ENCODE measurements at places on chromosomes 3 and 15.

- DNase-seq: no peak
Observed at GRCh38 chr3:116285781-116286421, 159.4 kb downstream of the LSAMP start.

- DNase-seq: no peak
Observed at GRCh38 chr15:65072027-65072426, 4.2 kb upstream of the RASL12 start.

GRCh38 chr15:58064082-58064979 is 1.2 kb downstream of the ALDH1A2 start:
- DNase-seq: no peak

- DNase-seq: no peak
Observed at GRCh38 chr3:52529376-52530333, 4.0 kb downstream of the NT5DC2 start.

DNA sequence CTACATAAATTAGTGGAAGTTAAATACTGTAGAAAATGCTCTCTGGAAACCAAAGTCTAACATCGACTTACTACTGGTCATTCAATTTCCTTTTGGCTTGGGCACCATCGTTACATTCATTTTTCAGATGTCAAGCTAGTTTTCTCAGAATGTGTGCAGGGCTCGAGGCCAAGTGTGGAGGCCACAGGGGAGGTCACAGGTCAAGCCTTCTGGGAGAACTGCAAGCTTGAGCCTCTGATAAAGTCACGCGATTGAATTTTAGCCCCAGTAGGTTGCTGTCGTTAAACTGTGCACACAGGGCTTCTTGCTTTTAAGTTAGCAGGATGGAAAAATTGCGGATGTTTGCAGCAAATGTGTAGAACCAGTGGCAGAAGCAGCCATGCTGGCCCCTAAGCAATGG is 182.2 kb downstream of the APBA2 start:
- no peak for DNase-seq

GRCh38 chr3:125479091-125479490 is 40.9 kb downstream of the SNX4 start:
- no peak for DNase-seq

DNA sequence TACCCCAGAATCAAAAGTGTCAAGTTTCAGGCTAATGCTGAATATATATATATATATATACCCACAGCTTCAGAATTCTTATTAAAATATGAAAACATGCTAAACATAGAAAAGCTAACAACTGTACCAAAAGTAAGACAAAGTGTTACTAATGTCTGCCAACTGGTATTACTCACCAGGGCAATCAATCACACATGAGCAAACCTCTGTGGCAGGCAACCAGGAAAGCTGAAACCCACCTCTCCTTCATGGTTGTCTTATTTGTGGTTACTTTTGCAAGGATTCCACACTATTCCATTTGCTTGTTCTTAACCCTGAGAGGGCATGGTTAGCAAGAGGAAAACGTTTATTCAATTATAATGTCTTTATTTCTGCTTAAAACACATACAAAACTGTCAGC is 512.3 kb upstream of the MDFIC2 start:
- no peak for DNase-seq

GRCh38 chr15:55118344-55118870 is 78.3 kb downstream of the RSL24D1 start:
- DNase-seq: no peak

DNA sequence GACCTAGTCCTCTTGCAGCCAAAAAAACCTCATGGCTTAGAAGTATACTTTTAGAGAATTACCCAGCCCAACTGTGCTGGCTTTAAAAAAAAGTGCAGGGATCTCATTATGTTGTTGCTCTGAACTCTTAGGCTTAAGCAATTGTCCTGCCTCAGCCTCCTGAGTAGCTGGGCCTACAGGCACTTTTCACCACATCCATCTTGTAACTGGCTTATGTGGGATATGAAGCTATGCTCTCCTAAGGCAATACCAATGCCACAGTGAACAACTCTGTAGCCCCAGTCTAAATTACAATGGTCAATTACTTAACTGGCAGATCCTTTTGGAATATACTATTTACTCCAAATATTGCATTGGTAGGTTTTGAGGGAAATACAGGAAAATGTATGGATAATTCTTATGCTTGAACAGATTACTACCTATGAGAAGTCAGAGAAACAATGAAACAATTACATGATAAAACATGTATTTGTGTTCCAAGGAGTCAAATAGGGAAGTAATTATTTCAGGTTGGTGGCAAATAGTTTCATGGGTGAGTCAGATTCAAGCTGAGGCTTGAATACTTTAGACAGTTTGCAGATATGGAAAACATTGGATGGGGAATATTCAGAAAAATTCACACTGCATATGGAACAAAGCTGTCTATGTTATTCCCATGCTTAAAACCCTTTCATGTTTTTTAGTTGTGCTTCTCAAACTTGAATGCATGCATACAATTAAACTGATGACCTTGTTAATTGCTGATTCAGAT is 34.6 kb upstream of the GPR149 start:
- DNase-seq: no peak

DNA sequence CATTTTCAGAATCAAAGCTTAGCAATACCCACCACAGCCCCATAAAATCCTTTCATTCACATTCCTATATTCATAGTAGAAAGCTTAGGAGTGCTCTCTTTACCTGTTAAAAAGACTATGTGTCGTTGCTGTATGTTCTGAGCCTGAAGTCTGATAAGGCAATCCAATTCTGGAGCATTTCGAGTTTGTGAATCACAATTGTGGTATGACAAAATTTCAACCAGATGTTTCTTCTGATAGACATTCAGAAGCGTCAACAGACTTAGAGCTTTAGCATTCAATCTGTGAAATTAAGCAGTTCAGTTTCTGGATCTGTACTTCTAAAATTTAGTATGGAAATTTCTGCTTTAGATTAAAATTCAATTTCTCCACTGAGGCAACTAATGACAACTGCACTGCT is 58.3 kb downstream of the TASOR start:
- DNase-seq: no peak

- DNase-seq: no peak
Observed at GRCh38 chr3:64224826-64225610, at the start of gene PRICKLE2. TSS of gene PRICKLE2 (minus strand) at chr3:64225466. CDS start at chr3:64198927, 26,539 bp downstream.

GRCh38 chr3:101561630-101562328 is at the start of gene TRMT10C:
TSS of gene TRMT10C (plus strand) at chr3:101561868. CDS start at chr3:101564782, 2,914 bp downstream.
- DNase-seq: peak; percentile 93

- no peak for DNase-seq
Observed at GRCh38 chr3:29181872-29182271, 99.0 kb upstream of the RBMS3 start.

- DNase-seq: no peak
Observed at GRCh38 chr3:127730666-127731295, 58.0 kb downstream of the ABTB1 start.

DNA sequence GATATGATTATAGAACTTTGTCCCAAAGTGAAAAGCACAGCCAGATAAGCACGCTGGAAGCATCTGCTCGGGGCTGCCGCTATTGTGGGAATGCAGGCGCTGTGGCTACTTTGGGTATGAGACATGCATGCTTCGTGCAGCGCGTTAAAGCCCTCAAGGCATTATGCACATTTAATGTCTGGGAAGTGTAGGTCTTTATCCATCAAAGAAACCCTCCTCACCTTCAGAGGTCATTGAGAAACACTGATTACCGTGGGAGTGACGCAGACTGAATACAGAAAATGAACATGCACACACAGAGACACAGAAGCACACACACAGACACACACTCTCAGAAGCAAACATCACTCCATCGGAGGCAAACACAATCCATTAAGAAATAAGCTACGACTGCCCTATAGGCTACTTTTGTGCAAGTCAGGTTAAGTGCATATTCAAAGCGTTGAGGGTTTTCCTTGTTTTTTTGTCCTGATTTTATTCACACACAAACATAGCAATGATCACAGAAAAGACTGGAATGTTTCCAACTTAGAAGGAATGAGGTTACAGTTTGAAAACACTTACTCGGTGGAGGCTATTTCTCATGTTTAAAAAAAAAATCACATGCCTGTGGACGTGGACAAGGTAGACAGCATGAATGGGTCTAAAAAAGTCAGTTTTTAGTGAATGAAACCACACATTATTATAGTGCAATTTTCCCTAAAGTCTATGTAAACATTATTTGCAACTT is 68.5 kb downstream of the PLCH1 start:
- DNase-seq: no peak

DNA sequence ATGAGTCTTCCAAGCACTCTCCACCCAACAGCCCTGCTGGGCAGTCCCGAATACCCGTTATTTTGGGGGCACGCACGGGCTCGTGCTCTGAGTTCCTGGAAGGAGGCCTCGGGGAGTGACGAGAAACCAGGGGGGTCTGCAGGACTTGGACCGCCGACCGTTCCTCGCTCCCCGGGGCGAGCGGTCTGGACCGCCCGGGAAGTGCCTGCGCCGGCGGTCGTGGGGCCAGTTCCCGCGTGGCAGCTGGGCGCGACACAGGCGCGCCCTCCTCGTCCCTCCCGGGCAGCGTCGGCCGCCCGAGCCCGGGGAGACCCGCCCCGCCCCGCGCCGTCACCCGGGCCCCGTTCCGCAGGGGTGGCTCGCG is 387 bp downstream of the GNB4 start:
- DNase-seq: no peak

- no peak for DNase-seq
Observed at GRCh38 chr15:60471314-60471713, 7.6 kb downstream of the ICE2 start.

- no peak for DNase-seq
Observed at GRCh38 chr15:36810656-36811449, 231.4 kb downstream of the CDIN1 start.

DNA sequence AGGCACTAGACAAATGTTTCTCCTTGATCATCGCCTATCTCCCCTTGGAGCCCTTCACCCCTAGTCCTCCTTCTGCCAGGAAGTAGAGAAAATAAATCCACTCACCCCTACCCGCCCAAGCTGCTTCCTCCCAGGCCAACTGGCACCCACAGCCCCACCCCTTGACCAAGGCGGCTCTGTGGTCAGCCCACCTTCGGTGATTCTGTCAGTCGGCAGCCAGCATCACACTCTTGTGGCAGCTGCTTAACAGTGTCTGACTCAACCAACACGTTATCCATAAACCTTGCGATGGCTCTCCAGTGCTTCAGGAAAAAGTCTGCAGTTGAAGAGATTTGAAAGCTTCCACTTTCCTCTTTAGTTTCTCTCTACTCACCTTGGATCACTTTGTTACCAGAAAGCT is 7.6 kb downstream of the SHF start:
- DNase-seq: peak; percentile 79

- no peak for DNase-seq
Observed at GRCh38 chr15:50107591-50108408, 11.2 kb downstream of the ATP8B4 start.

- DNase-seq: no peak
Observed at GRCh38 chr3:46977811-46978195, 1.3 kb upstream of the CCDC12 start.

GRCh38 chr3:133763797-133764683 is 17.8 kb downstream of the TF start:
- DNase-seq: no peak

- DNase-seq: no peak
Observed at GRCh38 chr15:32029862-32030781, at the start of gene CHRNA7. TSS of gene CHRNA7 (plus strand) at chr15:32030515. CDS start at chr15:32030595, 80 bp downstream.

Measured in stimulated activated effector memory CD8-positive, alpha-beta T cell treated with anti-CD3 and anti-CD28 coated beads, Interleukin-12 subunit alpha, Interleukin-12 subunit beta, amount 100 ng/mL, for 72 hours (primary cell).